ENCODE measurements at places on chromosomes 1 and 21. TPM values are rescaled to one million over a fixed set of nuclear protein-coding genes. Genes with fewer than 3 reads are reported as not detected.

DNA sequence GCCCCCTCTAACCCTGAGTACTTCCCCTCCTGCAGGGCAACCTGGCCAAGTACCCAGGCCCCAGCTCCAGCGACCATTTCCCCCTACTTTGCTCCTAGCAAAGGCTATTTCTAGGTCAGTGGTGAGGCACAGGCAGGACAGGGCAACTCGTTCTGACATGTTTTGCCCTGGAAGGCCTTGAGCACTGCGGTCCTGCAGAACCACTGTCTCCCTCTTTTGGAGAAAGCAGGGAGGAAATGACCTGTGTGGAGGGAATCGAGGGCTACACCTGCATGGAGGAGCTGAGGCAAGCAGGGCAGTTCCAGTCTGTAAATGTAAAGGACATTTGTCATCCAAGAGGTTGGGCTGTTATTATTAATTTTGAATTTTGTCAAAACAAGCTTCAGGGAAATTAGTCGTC, 99.1 kb downstream of the PPIAL4G start:
- DNase-seq = no peak

Gene HSPB7
- total RNA-seq = not detected

GRCh38 chr1:60959701-60960100, 122.7 kb upstream of the NFIA start:
- no peak for DNase-seq

DNA sequence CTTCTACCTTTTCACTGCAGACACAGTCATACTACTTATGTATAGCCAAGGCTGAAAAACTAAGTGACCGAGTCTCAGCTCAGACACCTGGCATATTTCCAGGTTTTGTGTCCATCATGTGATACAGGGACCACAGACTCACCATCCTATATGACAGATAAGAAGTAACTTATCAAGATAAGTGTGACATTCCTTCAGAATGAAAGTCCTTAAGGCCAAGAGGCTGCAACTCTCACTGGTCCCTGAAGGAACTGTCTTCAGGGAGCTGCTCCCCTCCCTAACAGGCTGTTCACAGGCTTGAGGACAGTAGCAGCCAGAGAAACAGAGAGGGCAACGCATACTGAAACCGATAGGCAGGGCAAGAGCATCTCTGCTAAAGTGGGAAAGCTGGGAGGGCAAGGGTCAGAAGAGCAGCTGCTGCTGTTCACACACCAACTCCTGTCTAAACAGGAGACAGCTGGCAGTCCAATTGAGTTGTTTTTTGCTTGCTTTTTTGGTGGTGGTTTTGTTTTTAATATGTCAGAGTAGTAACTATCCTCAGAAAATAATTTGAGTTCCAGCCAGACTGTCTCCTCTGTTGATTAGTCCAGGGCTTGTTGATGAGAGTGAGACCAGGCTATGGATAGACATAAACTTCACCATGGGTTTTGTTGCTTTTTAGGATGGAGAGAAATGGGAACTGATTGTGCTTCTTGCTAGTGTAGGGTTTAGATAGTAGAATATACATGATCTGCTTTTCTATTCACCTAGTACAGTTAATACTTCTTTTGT, 67.7 kb downstream of the MACF1 start:
- DNase-seq = no peak

- DNase-seq = no peak
These were observed 63.7 kb downstream of the WLS start for GRCh38 chr1:68168545-68169171.

DNA sequence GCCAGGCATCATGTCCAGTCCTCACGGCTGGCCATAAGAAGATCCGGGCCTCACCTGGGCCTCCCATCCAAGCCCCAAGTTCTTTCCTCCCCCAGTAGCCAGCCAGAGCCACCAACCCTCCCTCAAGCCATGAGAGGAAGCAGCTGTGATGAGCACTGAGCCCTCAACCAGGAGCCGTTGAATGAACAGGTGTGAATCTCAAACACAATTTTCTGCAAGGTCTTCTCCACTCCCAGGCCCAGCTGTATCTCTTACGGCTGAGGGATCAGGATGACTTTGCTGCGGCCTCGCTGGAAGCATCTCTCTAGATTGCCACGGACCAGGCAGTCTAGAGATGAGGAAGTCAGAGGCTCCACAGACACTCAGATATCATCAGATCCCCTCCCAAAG, 9.8 kb upstream of the CLDN14 start:
- no peak for DNase-seq

GRCh38 chr1:214861615-214862014, 220.9 kb upstream of the KCNK2 start:
- no peak for DNase-seq

GRCh38 chr1:210483821-210484220, 155.1 kb downstream of the HHAT start:
- no peak for DNase-seq

Gene KIRREL1
- total RNA-seq = 41.8 TPM

- no peak for DNase-seq
These were observed 37.5 kb upstream of the SLAMF9 start for GRCh38 chr1:159991513-159991912.

DNA sequence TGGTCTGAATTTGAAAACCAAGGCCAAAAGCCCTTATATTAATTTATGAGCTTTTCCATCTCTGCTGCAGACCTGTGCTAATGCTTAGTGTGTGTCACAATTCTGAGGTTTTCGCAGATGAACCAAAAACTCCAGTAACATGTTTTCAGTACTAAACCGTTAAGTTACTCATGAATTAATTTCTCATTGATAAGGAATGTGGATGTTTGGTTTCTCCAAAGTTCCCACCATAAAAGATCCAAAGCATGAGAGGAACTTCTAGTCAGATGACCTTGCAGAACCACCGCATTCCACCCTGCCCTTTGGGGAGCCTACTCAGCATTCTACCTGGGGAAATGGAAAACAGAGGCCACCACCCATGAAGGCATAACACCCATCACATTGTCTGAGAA, 7.5 kb upstream of the LEPR start:
- no peak for DNase-seq

Gene IQGAP3
- 22.3 TPM for total RNA-seq

GRCh38 chr1:11098931-11099309, 749 bp downstream of the EXOSC10 start:
- no peak for DNase-seq

- no peak for DNase-seq
These were observed 24.3 kb downstream of the PER3 start for GRCh38 chr1:7808253-7808844.

DNA sequence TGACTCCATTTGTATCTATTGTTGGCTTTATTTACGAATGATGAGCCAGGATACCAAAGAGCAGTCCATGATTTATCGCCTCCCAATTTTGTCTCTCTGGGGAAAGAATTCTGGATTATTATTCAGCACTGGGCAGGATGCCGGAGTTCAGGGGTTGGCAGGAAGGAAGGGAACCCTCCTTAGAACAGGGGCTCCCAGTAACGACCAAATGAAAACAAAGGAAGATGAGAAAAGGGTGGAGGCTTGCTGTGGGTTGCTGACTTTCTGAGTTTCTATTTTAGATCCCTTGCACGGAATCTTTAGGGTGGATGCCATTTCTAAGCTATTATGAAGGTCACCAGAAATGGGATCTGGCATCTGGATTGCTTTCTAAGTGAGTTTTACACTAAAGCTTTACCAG, 231.2 kb upstream of the LYPLAL1 start:
- DNase-seq = no peak

GRCh38 chr21:25961042-25961441, 209.5 kb downstream of the APP start:
- peak; percentile 9 for DNase-seq

DNA sequence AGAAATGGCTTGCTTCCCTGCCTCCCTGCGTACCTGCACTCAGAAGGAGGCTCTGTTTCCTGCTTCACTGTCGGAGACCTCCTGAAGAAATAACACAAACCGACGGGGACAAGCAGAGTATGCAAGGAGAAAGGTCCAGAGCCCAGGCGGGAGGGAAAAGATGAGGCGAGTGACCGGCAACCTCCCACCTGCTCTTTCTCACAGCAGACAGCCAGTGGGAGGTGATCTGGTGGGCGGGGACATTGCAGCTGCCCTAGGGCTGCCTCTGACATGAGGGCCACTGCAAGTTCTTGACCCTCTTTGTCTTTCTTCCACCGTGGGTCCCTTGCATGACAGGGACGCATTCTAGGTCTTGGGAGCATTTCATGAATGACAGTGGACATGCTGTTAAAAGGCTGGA, 368.2 kb downstream of the CAMTA1 start:
- DNase-seq = no peak

DNA sequence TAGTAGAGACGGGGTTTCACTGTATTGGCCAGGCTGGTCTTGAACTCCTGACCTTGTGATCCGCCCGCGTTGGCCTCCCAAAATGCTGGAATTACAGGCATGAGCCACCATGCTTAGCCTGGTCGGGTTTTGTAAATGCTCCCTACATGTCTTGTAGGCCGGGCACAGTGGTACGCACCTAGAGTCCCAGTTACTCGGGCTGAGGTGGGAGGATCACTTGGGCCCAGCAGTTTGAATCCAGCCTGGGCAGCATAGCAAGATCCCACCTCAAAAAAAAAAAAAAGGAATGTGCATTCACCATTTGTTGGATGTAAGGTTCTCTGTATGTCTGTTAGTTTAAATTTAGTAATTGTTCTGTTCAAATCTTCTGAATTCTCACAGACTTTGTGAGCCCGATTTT, 95.8 kb downstream of the ST3GAL3 start:
- no peak for DNase-seq

DNA sequence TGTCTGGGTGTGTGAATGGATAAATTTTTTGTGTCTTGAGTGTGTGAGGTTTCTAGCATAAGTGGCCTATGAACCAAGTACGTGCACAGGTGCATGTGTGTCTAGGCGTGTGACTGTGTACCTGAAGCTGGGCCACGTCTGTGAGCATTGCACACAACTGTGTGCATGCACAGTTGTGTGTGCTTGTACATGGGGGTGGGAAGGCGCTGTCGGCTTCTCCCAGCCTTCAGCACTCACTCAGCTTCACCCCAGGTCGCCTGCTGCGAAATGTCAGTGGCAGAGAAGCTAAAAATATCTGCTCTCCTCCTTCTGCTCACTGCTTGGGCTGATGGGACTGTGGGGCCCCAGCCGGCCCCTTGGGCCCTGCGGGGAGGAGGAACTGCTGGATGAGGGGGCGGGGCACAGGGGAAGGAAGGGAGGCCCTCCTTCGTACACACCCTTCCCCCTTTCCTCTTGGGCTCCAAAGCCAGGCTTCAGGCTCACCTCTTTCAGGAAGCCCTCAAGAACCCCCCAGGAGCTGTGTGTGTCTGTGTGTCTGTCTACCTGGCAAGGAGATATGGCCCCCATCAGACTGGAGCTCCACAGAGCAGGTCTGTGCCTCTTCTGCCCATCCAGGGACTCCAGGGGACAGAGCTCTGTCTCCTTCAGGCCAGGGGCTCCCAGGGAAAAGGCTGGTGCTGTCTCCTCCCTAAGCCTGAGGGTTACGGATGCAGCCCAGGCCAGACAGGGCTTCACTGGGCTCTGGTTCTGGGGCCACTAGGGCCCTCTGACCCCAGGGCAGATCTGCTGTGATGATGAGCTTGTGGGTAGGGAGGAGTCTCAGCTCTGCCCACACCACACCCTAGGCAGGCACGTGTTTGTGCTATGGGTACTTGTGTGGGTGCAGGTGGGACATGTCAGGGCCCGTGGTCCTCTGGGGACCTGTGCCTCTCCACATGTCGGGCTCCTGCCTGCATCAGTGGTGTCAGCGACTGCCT, 35.6 kb upstream of the WASF2 start:
- peak; percentile 81 for DNase-seq

DNA sequence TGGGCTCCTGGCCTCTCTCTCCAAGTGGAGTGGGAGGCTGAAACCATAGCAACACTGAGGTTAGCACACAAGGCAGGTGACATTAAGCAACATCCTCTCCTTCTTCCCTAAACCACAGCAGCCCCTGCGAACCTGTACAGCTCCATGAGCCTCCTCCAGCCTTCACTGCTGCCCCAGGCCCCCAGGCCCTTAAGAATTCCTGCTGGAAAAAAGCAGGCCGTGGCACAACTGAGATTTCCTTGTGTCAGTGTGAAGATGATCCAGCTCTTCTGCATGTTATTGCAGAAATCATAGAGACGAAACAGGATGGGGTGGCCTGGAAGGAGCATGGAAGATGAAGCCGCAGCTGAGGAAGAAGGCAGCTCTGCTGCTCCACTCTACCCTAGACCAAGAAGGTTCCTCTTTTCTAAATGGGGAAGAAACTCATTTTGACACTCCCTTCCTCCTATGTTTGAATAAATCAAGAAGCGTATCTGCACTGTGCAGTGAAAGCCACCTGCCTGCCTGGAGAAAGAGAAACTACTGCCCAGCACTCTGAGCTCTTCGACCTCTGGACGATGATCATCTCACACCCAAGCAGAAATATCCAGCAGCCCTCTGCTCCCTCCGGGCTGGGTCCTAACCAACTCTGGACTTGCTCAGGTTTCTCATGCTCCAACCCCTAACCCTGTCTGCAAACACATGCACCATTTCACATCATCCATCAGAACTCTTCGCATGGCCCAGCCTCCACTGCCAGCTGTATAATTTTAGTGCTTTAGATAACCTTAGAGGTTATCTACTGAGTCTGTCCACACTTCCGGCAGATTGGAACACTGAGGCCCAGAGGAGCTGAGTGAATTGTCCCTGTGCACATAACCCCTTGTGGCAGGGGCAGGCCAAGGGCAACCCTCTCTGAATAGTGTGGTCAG, 20.7 kb downstream of the SH3BP5L start:
- DNase-seq = no peak
